ENCODE measurements at places on chromosomes 6 and 20.

DNA sequence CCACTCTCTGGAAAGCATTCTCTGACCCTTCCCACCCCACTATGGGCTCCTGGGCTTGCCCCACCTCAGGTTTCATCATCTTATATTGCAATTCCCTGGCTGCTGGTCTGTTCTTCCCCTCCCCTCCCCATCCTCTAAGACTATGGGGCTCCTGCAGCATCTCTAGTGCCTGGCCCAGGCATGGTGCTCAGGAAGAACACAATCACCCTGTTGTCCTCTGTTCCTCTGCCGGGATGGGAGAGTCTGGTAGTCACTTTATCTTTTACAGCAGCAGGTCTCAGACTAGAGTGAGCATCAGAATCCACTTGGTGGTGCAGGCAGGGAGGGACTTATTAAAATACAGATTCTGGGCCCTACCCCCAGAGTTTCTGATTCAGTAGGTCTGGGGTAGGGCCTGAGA is 5.0 kb upstream of the LPIN3 start:
- no peak for DNase-seq

DNA sequence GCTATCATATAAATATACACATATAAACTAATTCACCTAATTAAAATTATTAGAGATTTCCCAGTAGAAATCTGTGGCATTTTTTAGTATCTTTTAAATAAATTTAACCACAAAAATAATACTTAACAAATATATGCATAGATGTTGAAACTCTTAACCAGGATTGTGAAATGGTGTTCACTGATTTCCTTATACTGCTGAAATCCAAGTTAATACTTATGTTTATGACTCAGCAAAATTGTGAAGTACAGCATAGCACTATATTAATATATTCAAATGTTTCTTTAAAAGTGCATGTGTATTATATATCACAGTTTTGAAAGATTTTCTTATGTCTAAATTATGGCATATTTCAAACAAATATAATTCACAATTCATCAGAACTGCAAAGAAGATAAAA is 328.2 kb upstream of the MANEA start:
- no peak for DNase-seq

DNA sequence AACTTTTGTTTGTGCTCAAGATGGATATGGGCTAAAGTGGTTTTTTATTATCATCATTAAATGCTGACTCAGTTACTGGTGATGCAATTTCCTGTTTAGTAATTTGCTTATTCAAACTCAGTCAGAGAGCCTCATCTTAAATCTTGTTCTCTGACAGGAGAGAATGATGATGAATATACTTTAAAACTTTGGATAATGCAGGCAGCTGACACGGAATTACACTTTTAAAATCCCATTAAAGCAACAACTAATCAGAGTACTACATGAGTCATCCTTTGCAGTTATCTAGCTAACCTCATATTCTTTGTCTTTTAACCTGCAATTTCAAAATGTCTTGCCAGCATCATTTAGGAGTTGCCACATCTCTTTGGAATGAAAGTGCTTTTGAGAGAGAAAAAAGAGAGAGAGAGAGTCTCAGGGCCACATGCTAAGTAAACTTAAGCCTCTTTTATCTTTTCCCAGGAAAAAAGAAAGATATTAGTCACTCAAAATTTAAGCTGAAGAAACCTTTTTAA is 9.2 kb upstream of the C6orf141 start:
- no peak for DNase-seq

DNA sequence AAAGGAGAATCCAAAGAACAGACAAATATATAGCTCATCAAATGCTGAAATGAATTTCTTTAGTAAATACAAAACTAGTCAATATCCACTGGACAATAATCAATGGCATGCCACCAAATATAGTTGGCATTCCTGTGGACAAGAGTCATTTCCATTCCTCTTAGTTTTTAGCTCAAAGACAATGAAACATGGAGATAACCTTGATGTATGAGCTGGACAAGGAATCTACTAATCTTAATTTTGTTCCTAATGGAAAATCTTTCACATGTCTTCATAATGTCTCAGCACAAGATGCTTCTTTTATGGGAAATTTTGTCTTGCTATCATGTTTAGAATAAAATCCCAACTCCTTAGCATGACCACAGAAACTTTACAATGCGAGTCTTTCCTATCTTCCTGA is 87.8 kb downstream of the PFDN4 start:
- no peak for DNase-seq

GRCh38 chr6:89058627-89059026 is 21.9 kb upstream of the PNRC1 start:
- no peak for DNase-seq

GRCh38 chr6:42045538-42046460 is 4.5 kb upstream of the TAF8 start:
- DNase-seq, result peak; percentile 42

DNA sequence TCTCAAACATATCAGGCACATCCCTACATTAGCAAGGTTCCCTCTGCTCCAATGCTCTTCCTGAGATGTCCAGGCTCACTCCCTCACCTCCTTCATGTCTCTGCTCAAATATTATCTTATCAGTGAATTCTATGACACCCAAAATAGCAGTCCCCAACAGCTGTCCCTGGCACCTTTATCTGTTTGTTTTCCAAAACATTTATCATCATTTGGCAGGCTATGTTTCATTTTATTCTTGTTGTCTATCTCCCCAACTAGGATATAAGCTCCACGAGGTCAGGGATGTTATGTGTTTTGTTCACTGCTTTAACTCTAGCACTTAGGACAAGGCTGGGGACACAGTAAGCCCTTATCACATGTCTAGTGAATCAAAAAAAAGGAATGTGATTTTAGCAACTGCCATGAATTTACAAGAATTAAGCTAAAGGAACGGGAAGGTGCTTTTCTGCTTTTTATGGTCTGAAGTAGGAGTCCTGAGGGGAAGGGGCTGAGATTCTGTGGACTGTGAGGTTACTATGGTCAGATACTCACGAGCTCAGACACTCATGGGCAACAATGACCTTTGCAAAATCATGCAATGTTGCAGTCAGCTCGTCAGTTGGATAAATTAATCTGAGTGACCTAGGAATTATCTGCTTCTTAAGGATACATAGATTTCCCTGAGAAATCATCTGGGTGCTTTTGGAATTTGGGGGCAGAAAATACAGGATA is 1.9 kb upstream of the IL22RA2 start:
- no peak for DNase-seq

DNA sequence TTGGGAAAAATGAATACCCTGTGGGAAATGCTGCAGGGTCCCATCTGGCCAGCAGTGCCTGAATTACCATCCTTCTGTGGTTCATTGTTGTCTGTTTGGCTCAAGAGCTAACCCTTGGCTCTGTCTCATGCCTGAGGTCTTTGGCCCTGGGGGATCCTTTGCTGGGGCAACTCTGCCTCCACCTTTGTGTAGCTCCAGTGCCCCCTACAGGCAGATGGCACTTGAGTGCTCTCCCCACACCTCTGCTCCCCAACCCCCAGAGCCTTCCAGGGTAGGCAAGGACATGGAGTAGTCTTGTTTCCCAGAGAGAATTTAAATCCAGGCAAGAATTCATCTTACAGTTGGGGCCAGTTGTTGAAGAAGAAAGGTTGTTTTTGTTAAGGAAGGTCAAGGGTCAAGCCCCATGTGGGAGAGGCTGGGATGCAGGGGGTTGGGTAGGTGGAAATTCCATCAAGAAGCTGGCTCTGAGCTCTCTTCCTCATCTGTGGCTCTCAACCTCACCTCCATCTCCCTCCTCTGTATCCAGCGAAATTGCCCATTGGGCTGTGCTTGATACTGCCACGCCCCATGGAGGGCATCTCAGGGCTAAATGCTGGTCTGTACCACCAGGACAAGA is 44.2 kb downstream of the ZNF831 start:
- DNase-seq, result peak; percentile 35

GRCh38 chr6:144757730-144758129 is 472.6 kb downstream of the UTRN start:
- no peak for DNase-seq
